ENCODE measurements at places on chromosomes 16 and 17.

GRCh38 chr17:43669971-43670644 is 8.4 kb upstream of the MEOX1 start:
- DNase-seq: no peak

- DNase-seq: peak; percentile 70
Observed at GRCh38 chr17:44258811-44259351, 9.1 kb downstream of the SLC4A1 start.

GRCh38 chr17:59839651-59840328 is 53.0 kb downstream of the TUBD1 start:
- no peak for DNase-seq

GRCh38 chr17:37527249-37527851 is 37.7 kb downstream of the DUSP14 start:
- peak; percentile 38 for DNase-seq

DNA sequence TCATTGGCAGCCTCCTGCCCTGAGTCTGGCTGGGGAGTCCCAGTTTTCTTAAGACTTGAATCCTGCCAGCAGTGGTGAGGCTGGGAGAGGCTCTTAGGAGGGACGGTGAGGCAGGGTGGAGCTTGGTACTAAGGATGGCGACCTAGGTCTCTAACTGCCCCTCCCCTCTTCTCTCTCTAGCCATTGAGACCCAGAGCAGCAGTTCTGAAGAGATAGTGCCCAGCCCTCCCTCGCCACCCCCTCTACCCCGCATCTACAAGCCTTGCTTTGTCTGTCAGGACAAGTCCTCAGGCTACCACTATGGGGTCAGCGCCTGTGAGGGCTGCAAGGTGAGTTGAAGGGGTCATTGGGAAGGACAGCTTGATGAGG is 16.4 kb downstream of the GJD3 start:
- no peak for DNase-seq

DNA sequence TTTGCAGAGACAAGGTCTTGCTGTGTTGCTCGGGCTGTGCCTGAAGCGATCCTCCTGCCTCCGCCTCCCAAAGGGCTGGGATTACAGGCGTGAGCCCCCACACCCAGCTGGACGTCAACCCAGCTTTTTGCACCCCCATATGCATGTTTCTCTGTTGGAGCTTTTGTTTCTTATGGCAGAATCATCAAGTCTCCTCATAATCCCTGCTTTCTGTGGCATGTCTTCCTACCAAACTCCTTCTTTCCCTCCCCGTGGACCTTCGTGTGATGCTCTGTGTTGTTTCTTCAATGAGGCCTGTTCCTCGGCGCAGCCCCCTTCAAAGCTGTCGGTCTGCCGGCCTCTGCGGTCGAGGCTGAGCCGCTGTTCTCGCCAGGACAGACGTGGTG is 71.6 kb downstream of the METRNL start:
- DNase-seq: no peak

DNA sequence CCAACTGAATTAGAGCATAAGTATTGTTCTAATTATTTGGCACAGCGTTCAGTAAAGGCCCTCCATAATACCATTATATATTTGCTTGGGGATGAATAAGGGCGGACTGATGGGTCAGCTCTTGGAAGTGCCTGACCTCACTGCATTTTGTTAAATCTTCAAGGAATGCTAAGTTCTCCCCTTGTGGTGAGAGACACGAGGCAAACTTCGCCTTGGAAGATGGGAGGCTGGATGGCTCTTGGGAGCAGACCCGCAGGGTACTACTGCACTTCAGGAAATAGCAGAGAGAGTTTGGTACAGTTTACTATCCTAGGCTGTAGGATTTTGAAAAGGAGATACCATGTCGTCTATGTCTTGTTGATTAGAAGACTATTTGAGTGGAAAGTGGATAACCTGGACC is 87.0 kb upstream of the RPRML start:
- no peak for DNase-seq

DNA sequence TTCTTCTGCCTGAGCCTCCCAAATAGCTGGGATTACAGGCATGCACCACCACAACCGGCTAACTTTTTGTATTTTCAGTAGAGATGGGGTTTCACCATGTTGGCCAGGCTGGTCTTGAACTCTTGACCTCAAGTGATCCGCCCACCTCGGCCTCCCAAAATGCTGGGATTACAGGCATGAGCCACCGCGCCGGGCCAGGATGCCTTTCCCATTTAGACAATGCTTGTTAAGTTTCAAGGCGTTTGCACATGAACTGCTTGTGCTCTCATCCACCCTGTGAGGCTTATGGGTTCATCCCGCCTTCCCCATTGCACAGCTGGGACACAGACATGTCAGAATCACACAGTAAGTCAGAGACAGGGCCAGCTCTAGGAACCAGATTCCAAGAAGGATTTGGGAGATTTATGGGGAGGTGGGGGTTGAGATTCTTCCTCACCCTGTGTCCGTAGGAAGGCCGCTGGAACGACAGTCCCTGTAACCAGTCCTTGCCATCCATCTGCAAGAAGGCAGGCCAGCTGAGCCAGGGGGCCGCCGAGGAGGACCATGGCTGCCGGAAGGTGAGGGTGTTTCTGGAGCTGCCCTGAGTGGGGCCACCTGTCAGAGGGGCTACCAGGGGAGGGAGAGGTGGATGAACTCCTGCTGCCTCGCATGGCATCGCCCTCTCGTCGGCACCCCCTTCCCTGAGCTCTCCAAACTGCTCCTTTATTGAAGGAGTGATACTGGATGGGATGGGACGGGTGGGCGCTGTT is 46.3 kb downstream of the MRC2 start:
- peak; percentile 42 for DNase-seq

DNA sequence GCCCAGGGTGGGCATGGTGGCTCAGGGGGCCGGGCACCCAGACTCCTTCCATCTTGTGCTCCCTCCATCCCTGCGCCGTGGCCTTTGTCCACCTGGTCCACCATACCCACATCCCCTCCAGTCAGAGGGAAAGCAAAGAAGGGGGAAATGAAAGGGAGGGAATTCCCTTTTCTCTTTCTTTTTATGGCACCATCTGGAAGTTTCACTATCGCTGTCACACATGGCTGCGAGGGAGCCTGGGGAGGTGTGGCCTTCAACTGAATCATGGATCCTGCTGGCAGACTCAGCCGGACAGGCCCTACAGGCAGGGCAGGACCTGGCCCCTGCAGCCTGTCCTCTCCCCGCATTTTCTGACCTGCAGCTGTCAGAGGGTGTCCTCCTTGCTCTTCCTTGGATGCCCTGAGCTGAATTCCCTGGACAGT is 6.2 kb downstream of the SLC12A3 start:
- no peak for DNase-seq

GRCh38 chr17:56884483-56885311 is 29.2 kb downstream of the TRIM25 start:
- DNase-seq: no peak

DNA sequence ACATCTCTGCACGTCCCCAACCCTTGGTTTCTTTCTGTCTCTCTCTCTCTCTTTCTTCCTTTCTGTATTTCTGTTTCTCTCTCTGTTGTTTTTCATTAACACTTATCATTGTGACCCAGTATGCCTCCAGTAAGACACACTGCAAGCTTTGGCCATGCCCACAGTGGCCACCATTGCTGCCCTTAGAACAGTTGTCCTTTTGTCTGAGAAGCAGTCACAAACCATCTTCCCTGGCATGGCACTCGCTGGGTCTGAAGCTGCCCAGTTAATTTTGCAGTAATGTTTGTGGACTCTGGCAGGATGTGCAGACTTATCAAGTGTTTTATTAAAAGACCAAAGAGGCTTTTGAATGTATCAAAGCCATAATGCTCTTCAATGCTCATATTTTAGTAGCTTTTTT is 146.9 kb downstream of the MSI2 start:
- DNase-seq: no peak

DNA sequence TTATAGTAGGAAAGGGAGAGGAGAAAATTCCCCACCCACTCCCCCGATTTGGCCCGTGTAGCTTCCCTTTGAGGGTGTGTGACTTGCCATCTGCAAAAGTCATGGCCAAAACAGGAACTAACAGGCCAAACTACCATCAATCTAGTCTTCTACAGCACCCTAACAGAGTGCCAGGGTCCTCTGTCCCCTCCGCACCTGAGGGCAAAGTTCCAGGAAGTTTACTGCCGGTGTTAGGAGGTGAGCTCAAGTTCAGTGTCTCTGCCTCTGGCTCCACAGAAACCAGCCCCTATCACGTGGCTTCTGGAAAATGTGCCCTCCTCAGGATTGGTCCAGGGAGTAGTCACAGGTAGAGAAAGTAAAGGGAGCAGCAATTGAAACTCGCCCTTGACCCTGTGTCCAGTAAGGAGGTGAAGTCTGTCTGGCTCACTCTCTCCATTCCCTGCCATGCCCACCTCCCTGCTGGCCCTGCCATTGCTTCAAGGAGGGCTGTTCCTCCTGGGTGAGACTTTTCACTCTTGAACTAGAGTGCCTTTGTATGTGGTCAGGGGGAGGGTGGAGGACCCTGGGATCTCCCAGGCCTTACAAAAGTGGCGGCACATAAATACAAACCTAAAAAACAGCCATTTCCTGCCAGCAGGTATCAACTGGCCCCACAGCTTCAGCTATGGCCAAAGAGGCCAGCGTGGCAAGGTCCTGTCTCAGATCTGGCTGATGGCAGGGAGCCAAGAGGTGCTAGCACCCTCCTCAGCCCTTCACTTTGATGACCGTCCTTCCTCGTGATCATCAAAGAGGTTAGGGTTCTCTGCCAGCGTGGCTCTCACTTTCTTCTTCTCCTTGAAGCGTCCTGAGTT is 5.3 kb downstream of the PRR15L start:
- no peak for DNase-seq

DNA sequence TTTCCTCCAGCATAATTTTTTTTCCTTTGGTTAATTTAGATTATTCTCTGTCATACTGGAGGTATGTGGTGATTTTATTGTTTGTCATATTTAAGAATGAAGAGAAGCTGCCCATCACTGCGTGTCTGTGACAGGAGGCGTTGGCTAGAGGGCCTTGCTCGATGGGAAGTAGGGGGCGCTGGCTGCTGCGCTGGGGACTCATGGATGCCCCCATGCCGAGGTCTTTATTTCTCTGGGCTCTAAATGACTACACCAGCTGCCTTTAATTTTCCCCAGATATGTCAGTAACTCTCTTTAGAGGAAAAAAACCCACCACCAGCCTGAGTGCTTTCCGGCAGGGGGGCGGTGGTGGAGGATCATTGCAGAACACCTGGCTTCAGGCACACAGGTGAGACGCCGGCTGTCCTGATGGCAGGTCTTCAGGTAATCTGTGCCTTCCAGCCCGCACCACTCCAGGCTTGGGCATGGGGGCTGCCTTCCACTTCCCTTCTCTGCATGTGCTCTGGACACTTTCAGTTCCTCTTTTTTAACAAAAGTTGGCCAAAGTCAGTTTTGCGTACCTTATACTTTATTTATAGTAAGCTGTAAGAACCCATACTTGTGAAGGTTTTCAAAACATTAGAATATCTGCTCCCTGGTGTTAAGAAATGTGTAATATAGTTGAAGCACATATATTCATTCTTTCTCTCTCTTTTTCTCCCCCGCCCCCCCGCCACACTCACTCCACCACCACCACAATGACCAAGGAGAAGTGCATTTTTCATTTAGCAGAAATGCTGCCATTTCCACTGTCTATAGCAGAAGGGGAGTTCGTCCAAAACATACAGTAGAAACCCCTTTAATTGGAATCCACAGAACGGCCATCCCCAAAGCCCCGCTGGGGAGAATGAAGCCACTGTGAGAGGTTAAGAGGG is 192.7 kb downstream of the RPTOR start:
- no peak for DNase-seq

DNA sequence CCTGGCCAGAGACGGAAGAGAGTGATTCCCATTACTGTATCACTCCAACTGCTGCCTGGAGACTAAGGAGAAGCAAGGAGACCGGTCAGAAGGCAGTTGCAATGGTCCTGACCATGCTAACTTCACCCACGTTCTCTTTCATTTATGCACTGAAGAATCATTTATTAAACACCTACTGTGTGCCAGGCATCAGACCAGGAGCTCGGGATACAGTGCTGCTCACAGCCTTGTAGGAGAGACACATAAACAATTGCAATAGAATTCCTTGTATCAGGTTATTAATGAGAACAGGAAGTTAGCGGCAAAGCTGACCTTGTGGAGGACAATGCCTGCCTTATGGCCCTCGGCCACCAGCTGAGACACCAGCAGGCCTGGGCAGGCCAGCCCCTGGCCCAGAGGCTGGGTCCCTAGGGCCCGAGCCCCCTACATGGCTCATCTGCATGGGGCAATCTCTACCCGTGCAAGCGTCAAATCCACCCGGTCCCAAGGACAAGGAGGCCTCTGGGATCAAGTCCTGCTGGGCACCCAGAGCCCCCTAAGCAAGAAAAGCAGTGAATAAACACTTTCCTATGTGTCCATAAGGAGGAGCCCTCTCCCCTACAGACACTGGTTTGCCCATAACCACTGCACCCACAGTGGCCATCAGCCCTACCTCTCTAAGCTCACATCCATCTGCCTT is 8.6 kb upstream of the ENPP7 start:
- peak; percentile 84 for DNase-seq

GRCh38 chr17:83174362-83175118 is 95.1 kb downstream of the METRNL start:
- peak; percentile 63 for DNase-seq

DNA sequence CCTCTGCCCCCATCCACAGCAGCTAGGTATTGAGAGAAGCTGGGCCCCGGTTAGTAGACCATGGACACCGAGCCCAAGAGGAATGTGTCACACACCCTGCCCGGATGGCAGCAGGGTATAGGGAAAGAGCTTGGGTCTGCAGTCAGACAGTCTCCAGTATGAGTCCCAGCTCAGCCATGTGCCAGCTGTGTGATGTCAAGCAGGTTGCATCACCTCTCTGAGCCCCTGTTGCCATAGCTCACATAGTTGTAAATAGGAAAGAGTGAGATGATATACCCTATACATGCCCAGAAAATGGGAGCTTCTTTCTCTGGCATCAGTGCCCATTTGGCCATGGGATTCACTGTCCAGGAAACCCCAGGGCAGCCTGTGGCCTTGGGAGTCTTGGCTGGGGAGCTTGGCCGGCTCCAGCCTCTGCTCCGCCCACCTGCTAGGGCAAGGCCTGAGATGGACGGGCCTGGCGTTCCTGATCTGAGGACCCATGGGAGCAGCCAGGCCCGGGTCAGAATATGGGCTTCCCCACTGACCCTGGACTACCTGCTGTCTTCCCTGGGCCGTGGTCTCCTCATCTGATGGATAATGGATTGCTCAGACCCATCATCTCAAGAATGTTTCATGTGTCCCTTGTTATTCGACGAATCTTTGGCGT is 13.2 kb downstream of the CD300LG start:
- DNase-seq: no peak

DNA sequence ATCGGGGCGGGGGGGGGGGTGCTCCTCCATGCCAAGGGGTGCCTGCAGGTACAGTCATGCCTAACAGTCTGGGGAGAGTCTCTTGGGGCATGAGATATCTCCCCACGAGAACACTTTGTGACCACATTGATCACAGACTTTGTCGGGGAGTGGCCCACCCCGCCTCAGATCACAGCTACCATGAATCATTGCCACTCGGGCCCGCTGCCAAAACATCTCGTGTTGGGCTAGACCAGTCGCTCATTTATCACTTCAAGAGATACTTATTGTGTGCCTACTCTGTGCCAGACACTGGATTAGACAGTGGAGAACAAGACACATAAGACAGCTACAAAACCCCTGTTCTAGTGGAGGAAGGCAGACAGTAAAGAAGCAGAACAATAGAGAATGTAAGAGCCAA is 72.6 kb downstream of the CLEC16A start:
- DNase-seq: no peak

- DNase-seq: no peak
Observed at GRCh38 chr17:59230764-59231163, 10.5 kb downstream of the GDPD1 start.
